Activated T-cell treated with anti-CD3 and anti-CD28 coated beads, Interleukin-2, amount 50 U/mL, for 4 hours (primary cell): ENCODE measurements at places on chromosomes 4 and X.

DNA sequence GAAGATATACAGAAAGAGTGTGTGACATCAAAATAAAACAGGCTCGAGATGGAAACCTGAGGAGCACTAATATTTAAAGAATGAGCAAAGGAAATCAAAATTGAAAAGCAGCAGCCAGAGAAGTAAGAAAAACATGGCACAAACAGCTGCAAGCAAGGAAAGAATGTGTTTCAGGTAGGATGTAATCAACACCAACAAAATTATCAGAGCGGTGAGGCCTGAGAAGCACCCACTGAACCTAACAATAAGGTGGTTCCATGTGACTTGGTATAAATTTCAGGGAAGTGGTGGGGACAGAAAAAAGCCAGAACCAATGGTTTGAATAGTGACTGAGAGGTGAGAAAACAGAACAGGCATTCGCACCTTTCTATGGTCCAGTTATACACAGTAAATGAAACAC is 11.5 kb downstream of the SLC39A8 start:
- DNase-seq: no peak

DNA sequence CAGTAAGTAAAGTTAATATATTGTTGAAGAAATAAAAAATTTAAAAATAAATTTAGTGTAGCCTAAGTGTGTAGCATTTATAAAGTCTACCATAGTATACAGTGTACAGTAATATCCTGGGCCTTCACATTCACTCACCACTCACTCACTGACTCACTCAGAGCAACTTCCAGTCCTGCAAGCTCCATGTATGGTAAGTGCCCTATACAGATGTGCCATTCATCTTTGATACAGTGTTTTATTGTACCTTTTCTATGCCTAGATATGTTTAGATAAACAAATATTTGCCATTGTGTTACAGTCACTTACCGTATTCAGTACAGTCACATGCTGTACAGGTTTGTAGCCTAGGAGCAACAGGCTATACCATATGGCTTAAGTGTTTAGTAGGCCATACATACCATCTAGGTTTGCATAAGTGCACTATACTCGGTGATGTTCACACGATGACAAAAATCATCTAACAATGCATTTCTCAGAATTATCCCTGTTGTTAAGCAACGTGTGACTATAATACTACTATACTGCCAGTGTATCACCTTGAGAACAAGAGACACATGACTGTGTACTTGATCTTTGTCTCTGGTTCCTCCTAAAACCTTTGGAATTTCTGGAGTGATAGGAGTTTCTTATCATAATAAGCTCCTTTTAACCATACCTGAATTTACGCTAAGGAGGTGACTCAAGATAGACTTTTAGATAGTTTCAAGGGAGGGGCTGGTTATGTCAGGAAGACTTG is 25.8 kb upstream of the SEPTIN11 start:
- no peak for DNase-seq

DNA sequence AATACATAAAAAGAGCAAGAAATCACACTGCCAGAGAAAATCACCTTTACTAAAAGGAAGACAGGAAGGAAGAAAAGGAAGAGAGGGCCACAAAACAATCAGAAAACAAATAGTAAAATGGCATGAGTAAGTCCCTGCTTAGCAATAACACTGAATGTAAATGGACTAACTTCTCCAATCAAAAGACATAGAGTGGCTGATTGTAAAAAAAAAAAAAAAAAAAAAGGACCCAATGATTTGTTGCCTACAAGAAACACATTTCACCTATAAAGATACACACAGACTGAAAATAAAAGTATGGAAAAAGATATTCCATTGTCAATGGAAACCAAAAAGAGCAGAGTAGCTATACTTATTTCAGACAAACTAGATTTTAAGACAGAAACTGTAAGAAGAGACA is 12.6 kb downstream of the CENPU start:
- no peak for DNase-seq

GRCh38 chr4:116829187-116829586 is 256.2 kb downstream of the TRAM1L1 start:
- no peak for DNase-seq

DNA sequence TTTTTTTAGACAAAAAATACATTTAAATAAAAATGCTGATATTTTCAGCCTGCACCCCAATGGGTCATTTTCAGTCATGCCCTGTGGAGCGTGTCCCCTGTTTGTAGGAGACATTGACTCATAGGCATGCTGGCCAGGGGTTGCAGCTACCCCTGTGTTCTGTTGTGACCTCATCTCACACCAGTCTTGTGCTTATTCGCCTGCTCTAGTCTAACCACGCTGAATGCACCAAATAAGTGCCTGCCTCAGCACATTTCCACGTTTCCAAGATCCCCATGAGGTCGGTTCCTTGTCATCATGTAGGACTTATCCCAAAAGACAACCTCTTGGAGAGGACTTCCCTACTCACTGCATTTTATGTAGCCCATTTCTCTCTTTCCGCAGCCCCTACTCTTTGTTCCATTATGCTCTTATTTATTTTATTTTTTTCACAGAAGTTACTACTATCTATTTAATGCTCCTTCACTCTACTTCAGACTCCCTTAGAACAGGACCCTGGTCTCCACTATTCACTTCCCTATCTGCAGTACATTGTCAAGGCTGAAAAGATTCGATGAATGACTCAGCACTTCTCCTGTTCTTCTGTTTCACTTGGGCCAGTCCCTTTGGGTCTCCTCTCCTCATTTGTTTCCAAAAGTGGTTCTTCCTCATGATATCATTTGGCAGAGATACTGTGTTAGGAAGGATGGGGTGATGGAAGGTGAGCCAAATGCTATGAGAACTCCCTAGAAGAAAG is 109.7 kb downstream of the MSL3 start:
- DNase-seq: no peak

GRCh38 chr4:94228493-94229216 is 21.0 kb downstream of the SMARCAD1 start:
- no peak for DNase-seq

GRCh38 chr4:69831646-69832325 is 28.2 kb downstream of the SULT1E1 start:
- DNase-seq: no peak

DNA sequence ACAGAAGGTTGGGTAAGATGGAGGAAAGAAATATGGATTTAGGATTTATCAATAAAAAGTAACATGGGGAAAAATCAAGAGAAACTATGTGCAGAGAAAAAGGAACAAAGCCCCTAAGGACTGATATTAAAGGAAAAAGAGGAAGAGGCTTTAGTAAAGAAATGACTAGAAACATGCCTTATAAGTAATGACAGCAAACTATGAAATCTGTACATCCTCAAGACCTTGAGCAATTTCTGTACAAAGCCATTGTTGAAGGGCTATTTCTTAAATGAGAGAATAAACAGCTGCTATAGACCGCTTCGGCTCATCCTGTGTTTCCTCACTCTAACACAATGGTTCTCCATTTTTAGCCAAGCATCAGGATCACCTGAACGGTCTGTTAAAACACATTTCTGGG is 180.3 kb upstream of the ATOH1 start:
- DNase-seq: no peak

GRCh38 chr4:153747406-153747955 is 12.3 kb downstream of the RNF175 start:
- DNase-seq: no peak

- no peak for DNase-seq
These were observed 36.9 kb upstream of the CHIC1 start for GRCh38 chrX:73525928-73526690.

GRCh38 chr4:36267486-36268268 is 13.7 kb upstream of the DTHD1 start:
- no peak for DNase-seq

DNA sequence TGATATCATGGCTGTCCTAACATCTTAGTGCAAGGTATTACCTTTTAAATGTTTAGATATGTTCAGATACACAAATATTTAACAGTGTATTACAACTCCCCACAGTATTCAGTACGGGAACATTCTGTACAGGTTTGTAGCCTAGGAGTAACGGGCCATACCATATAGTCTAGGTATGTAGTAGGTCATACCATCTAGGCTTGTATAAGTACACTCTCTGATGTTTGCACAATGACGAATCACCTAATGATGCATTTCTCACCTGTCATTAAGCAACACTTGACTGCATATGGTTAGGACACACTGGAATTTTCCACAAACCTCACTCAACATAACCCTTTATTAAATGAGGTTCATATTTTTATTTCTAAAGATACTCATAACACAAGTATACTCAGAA is 67.7 kb downstream of the THOC2 start:
- DNase-seq: no peak

GRCh38 chrX:117038918-117039440 is 576.2 kb upstream of the CT83 start:
- no peak for DNase-seq

DNA sequence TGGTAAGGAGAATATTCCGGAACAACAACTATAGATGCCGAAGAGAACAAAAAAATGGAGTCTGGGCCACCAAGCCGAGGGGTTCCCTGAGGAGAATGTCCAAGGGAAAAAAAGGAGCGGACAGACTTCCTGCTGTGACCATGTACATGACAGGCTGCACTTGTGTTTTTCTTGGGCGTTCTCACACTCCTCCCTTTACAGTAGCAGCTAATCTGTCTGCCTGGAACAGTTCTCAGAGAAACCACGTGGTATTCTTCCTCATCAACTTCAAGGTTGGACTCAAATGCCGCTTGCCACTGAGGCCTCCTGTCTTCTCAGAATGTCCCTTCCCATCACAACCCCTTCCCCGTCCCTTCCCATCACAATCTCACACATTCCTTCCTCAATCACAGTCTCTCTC is 30.8 kb upstream of the MTNR1A start:
- no peak for DNase-seq

GRCh38 chr4:189022440-189023035 is 883.3 kb downstream of the TRIML1 start:
- DNase-seq: no peak

GRCh38 chrX:40104985-40105834 is 7.5 kb upstream of the BCOR start:
- DNase-seq: no peak

DNA sequence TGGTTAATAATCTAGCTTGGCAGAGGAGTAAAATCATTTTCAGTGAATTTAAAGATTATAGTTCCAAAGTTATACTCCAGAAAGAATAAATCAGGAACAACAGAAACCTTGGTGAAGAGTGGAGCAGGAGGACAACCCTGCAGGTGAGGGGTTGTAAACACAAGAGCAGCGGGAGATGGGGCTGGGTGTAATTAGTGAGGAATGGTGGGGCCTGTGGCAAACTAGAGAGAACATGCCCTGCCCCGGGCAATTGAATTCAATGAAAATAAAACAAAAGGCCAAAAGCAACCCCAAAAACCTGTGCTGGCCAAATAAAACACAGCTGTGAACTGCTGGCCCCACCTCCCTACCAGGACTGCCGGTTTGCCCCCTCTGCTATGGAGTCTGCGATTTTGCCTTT is 325.2 kb downstream of the NR3C2 start:
- DNase-seq: no peak

- no peak for DNase-seq
These were observed 145.5 kb upstream of the MAMLD1 start for GRCh38 chrX:150217609-150218008.

GRCh38 chr4:177401658-177402273 is 40.5 kb downstream of the AGA start:
- no peak for DNase-seq

DNA sequence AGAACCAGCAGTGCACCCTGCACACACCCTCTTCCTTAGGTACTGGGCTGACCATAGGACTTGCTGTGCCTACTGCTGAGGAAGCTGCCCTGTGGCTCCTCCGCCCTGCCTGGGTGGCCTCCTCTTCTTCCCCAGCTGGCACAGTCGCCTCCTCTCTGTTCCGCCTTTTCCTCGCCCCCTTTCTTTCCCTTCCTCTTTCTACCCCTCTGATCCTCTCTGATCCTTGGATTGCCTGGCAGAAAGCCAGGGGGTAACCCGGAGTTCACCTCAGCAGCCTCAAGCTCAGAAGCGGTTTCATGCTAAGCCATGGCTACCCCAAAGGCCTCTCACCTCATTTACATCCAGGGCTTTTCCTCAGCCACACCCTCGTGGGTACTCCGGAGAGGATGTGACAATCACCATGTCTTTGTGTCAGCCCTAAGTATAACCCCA is 136.2 kb downstream of the SMIM20 start:
- DNase-seq: no peak

GRCh38 chr4:136036744-136037143 is 1495.5 kb downstream of the PCDH18 start:
- no peak for DNase-seq

DNA sequence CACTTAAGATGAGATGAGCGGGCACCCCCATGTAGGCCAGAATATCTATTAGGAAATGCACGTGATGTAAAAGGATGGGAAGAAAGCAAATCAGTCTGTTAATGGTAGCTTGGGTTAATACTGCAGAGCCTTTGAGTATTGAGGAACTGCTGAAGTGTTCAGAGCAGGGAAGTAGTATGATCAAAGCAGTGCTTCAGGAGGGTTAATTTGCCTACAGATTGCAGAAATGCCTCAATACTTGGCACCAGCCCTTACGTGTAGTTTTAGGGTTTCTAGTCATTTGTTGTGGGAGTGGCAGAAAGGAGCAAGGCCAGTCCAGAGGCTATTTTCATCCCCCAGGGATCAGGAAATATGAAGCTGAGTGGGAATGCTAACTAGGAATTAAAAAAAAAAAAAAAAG is 19.7 kb downstream of the ZFX start:
- no peak for DNase-seq

DNA sequence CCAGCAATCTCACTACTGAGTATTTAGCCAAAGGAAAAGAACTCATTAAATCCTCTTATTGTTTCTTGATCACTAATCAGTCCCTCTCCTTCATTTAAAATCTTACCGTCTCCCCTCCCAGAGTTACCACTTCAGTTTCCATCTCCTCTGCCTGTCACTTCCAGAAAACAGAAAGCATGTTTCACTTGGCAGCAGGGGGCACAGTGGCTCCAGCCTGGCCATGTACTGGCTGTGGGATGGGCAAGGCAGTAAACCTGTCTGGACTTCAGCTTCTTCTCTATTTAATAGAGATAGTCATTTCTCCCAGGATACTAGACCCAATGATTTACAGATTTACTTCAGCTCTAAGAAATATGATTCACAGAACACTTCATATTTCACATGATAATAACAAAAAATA is 63.2 kb downstream of the CD40LG start:
- no peak for DNase-seq

- DNase-seq: no peak
These were observed 245.9 kb upstream of the GIMD1 start for GRCh38 chr4:106614441-106614840.

GRCh38 chrX:19855700-19856381 is 31.6 kb downstream of the SH3KBP1 start:
- DNase-seq: no peak

DNA sequence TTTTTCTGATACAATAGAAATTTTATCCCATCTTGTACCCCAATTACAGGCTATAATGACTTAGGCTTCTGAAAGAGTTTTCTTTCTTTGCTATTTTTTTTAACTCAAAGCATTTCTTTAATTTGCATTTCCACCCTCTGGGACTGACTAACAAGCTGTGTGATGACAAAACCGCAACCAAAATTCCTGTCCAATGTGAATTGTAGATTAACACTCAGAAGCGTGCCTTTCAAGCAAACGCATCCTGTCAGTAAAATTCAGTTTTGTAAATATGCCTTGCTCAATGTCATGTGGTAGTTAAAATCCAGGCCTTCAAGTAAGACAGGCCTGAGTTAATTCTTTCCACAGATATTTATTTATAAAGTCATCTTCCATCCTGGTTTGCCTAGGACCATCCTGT is 50.3 kb downstream of the STK32B start:
- DNase-seq: no peak
